ENCODE measurements at places on chromosomes 3 and 15.

- no peak for DNase-seq
- no peak overlapping the region for H3K27ac ChIP-seq
- peaks cover 18% of the 10 kb centered on the region for H3K4me1 ChIP-seq
- H3K27me3 ChIP-seq, result no peaks in the 10 kb centered on the region
Observed at GRCh38 chr15:74840851-74841775, 1.8 kb downstream of the ULK3 start.

- H3K4me3 ChIP-seq, result no peak overlapping the region
- no peaks in the 10 kb centered on the region for H3K36me3 ChIP-seq
- H3K27me3 ChIP-seq, result no peaks in the 10 kb centered on the region
- peaks cover 18% of the 10 kb centered on the region for H3K4me1 ChIP-seq
- DNase-seq, result no peak
- no peak overlapping the region for H3K27ac ChIP-seq
Observed at GRCh38 chr15:68788264-68788624, 32.5 kb downstream of the ANP32A start.

- H3K27me3 ChIP-seq, result peaks cover 7% of the 10 kb centered on the region
- H3K4me1 ChIP-seq, result peaks cover 15% of the 10 kb centered on the region
- no peak for DNase-seq
- no peak overlapping the region for H3K4me3 ChIP-seq
- H3K27ac ChIP-seq, result no peak overlapping the region
Observed at GRCh38 chr3:14406336-14406735, 3.9 kb downstream of the SLC6A6 start.

GRCh38 chr15:88571852-88572259, 25.4 kb upstream of the DET1 start:
- no peaks in the 10 kb centered on the region for H3K36me3 ChIP-seq
- H3K27me3 ChIP-seq, result no peaks in the 10 kb centered on the region
- no peak for DNase-seq
- H3K27ac ChIP-seq, result no peak overlapping the region
- H3K4me3 ChIP-seq, result no peak overlapping the region

- no peaks in the 10 kb centered on the region for H3K27me3 ChIP-seq
- no peaks in the 10 kb centered on the region for H3K36me3 ChIP-seq
- peak; percentile 24 for DNase-seq
- H3K4me3 ChIP-seq, result no peak overlapping the region
Observed at GRCh38 chr15:35697549-35698299, 151.8 kb upstream of the DPH6 start.

- no peak overlapping the region for H3K27ac ChIP-seq
- H3K4me3 ChIP-seq, result no peak overlapping the region
- no peaks in the 10 kb centered on the region for H3K36me3 ChIP-seq
- DNase-seq, result no peak
- no peaks in the 10 kb centered on the region for H3K27me3 ChIP-seq
Observed at GRCh38 chr15:98077186-98077585, 116.7 kb downstream of the ARRDC4 start.

GRCh38 chr15:95371664-95372063, 958.8 kb upstream of the NR2F2 start:
- no peak overlapping the region for H3K4me3 ChIP-seq
- peaks cover 4% of the 10 kb centered on the region for H3K36me3 ChIP-seq
- DNase-seq, result no peak
- peaks cover 7% of the 10 kb centered on the region for H3K4me1 ChIP-seq
- no peak overlapping the region for H3K27ac ChIP-seq

GRCh38 chr3:72515941-72516340, 332.3 kb downstream of the SHQ1 start:
- no peaks in the 10 kb centered on the region for H3K36me3 ChIP-seq
- H3K4me3 ChIP-seq, result no peak overlapping the region
- DNase-seq, result no peak
- H3K27ac ChIP-seq, result no peak overlapping the region
- peaks cover 5% of the 10 kb centered on the region for H3K4me1 ChIP-seq
- no peaks in the 10 kb centered on the region for H3K27me3 ChIP-seq

- no peak overlapping the region for H3K4me3 ChIP-seq
- no peak for DNase-seq
- no peaks in the 10 kb centered on the region for H3K4me1 ChIP-seq
- H3K36me3 ChIP-seq, result no peaks in the 10 kb centered on the region
- H3K27me3 ChIP-seq, result no peaks in the 10 kb centered on the region
- H3K27ac ChIP-seq, result no peak overlapping the region
Observed at GRCh38 chr3:13376091-13376490, 44.0 kb downstream of the NUP210 start.

DNA sequence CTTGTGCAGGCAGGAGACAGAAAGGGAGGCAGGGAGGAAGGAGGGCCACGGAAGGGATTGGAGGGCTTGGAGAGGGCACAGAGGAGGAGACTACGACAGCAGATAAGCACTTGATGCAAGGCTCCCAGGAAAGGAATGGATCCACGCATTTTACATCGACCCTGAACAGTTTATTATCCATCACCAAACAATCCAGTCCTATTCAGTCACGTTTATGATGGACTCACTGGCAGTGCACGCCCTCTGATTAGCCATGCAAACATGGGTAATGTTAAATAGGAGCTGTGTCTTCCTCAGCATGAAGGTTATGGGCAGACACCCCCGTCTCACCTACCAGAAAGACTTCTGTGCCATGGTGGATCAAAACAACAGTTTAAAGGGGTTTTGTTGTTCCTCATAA, 80.2 kb upstream of the SNRK start:
- no peak overlapping the region for H3K27ac ChIP-seq
- H3K36me3 ChIP-seq, result no peaks in the 10 kb centered on the region
- no peak overlapping the region for H3K4me3 ChIP-seq
- H3K27me3 ChIP-seq, result no peaks in the 10 kb centered on the region

GRCh38 chr15:27358751-27359434, 387.9 kb downstream of the GABRG3 start:
- DNase-seq, result peak; percentile 75
- no peak overlapping the region for H3K27ac ChIP-seq
- H3K4me3 ChIP-seq, result no peak overlapping the region
- no peaks in the 10 kb centered on the region for H3K4me1 ChIP-seq
- H3K27me3 ChIP-seq, result no peaks in the 10 kb centered on the region

GRCh38 chr3:57160076-57160764, 4.9 kb downstream of the IL17RD start:
- H3K27me3 ChIP-seq, result peaks cover 78% of the 10 kb centered on the region
- peak overlapping the region; percentile 66 for H3K27ac ChIP-seq
- peaks cover 80% of the 10 kb centered on the region for H3K4me1 ChIP-seq
- peak overlapping the region; percentile 22 for H3K4me3 ChIP-seq
- peak; percentile 37 for DNase-seq

- H3K4me3 ChIP-seq, result no peak overlapping the region
- H3K27me3 ChIP-seq, result peaks cover 28% of the 10 kb centered on the region
- H3K27ac ChIP-seq, result no peak overlapping the region
- DNase-seq, result no peak
Observed at GRCh38 chr3:62462788-62463187, 89.4 kb upstream of the FEZF2 start.

- no peaks in the 10 kb centered on the region for H3K4me1 ChIP-seq
- H3K36me3 ChIP-seq, result no peaks in the 10 kb centered on the region
- no peak for DNase-seq
- H3K27me3 ChIP-seq, result no peaks in the 10 kb centered on the region
Observed at GRCh38 chr3:17125738-17126442, 241.1 kb downstream of the PLCL2 start.

GRCh38 chr3:151101270-151101969, 16.0 kb downstream of the MED12L start:
- no peaks in the 10 kb centered on the region for H3K36me3 ChIP-seq
- no peaks in the 10 kb centered on the region for H3K27me3 ChIP-seq
- no peak overlapping the region for H3K27ac ChIP-seq
- H3K4me1 ChIP-seq, result peaks cover 13% of the 10 kb centered on the region

DNA sequence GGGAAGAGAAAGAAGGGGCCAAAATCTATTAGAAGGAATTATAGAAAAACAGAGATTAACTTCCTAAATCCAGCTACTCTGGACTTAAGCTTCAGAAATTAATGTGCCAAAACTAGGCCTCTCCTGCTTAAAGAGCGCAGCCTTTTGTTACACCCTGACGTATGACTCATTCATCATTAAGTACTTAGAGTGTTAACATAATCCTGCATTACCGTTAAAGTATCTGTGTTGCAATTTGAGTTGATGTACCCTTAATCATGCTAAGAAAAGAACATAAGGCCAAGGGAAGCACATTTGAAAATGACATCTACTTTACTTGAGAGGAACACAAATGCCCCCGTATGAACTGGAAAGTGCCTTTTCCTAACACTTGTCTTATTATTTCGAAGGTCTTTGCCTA, 7.9 kb downstream of the HTR3D start:
- no peak overlapping the region for H3K4me3 ChIP-seq
- no peak for DNase-seq
- no peaks in the 10 kb centered on the region for H3K27me3 ChIP-seq
- H3K27ac ChIP-seq, result no peak overlapping the region

DNA sequence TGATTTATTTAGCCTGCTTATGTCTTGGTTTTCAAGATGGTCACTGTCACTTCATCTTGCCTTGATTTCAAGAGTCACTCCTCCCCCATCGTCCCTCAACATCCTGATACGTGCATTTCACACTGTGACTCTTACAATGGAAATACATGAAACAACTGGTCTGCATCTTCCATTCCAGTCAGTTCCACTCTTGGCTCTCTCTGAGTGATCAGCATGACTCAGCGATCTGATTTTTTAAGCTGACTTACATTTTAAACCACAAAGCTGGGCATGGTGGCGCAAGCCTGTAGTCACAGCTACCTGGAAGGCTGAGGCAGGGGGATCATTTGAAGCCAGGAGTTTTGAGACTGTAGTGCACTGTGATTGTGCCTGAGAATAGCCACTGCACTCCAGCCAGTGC, 271.2 kb upstream of the ROPN1 start:
- no peaks in the 10 kb centered on the region for H3K27me3 ChIP-seq
- DNase-seq, result no peak
- H3K27ac ChIP-seq, result no peak overlapping the region

DNA sequence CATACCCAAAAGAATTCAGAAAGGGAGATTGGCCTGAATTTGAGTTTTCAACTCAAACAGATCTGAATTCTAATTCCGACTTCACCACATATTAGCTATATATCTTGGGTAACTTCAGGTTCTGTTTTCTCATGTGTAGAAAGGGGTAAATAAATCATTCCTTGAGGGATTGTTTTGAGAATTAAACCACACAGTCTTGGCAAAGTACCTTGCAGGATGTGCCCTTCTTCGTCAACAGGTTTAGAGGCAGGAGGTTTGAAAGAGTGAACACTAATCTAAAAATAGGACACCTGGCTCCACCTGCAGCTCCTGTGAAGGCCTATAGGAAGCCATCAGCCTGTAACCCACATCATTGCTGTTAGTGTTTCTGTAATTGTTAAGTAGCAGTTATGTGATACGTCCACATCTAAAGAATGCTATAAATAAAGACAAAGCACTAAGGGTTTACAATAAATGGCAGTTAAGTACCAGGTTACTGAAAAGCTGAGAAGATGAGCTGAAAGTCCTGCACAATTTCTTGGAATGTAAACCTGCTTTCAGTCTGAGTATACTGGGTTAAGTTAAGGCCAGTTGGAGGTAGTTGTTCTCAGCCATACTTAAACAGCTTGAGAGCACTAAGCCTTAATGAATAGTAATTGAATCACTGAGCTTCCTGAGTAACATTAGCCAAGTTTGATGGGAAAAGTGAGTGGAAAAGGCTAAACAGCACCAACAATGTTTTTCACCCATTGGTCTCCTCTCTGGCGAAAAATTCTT, 6.0 kb downstream of the CCDC80 start:
- peak; percentile 64 for DNase-seq
- no peak overlapping the region for H3K4me3 ChIP-seq
- peaks cover 56% of the 10 kb centered on the region for H3K4me1 ChIP-seq
- no peaks in the 10 kb centered on the region for H3K36me3 ChIP-seq

GRCh38 chr3:173936316-173936715, 538.8 kb downstream of the NLGN1 start:
- peaks cover 32% of the 10 kb centered on the region for H3K4me1 ChIP-seq
- DNase-seq, result no peak
- H3K36me3 ChIP-seq, result no peaks in the 10 kb centered on the region
- H3K27ac ChIP-seq, result no peak overlapping the region
- no peak overlapping the region for H3K4me3 ChIP-seq

GRCh38 chr3:152505926-152506325, 237.2 kb downstream of the MBNL1 start:
- H3K27me3 ChIP-seq, result no peaks in the 10 kb centered on the region
- no peak overlapping the region for H3K27ac ChIP-seq
- no peaks in the 10 kb centered on the region for H3K36me3 ChIP-seq
- H3K4me1 ChIP-seq, result no peaks in the 10 kb centered on the region
- DNase-seq, result no peak

DNA sequence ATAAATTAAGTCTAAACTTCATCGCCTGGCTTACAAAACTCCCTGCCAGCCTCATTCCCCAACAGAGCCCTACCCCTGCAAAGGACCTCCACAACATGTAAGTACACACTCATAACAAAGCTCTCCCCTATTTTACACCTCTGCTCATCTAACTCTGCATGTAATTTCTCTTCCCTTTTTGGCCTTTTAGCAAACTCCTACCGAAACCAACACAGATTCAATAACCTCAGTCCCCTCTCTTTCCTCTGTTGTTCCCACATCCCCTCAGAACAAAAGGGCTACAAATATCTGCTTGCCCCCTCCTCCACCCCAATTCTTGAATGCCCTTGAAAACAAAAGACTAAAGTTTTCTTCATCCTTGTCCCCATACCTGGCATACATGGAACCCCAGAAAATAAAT, 662 bp downstream of the UBL7 start:
- no peaks in the 10 kb centered on the region for H3K36me3 ChIP-seq
- DNase-seq, result no peak

- H3K4me1 ChIP-seq, result peaks cover 61% of the 10 kb centered on the region
- no peaks in the 10 kb centered on the region for H3K36me3 ChIP-seq
- DNase-seq, result peak; percentile 39
- H3K27ac ChIP-seq, result peak overlapping the region; percentile 63
- peak overlapping the region; percentile 8 for H3K4me3 ChIP-seq
Observed at GRCh38 chr15:57213862-57214261, 162.4 kb upstream of the CGNL1 start.

- DNase-seq, result no peak
- peaks cover 8% of the 10 kb centered on the region for H3K4me1 ChIP-seq
- H3K4me3 ChIP-seq, result no peak overlapping the region
Observed at GRCh38 chr15:62841269-62841628, 201.3 kb upstream of the TPM1 start.

- H3K36me3 ChIP-seq, result no peaks in the 10 kb centered on the region
- H3K27ac ChIP-seq, result no peak overlapping the region
- no peaks in the 10 kb centered on the region for H3K27me3 ChIP-seq
Observed at GRCh38 chr3:176415661-176416295, 781.5 kb downstream of the TBL1XR1 start.

GRCh38 chr3:179872842-179873241, 163.9 kb downstream of the PEX5L start:
- no peaks in the 10 kb centered on the region for H3K36me3 ChIP-seq
- no peak overlapping the region for H3K4me3 ChIP-seq
- H3K4me1 ChIP-seq, result peaks cover 16% of the 10 kb centered on the region
- H3K27ac ChIP-seq, result no peak overlapping the region
- H3K27me3 ChIP-seq, result no peaks in the 10 kb centered on the region

GRCh38 chr3:133570937-133571320, 2.6 kb upstream of the CDV3 start:
- H3K27me3 ChIP-seq, result no peaks in the 10 kb centered on the region
- H3K36me3 ChIP-seq, result no peaks in the 10 kb centered on the region
- peaks cover 13% of the 10 kb centered on the region for H3K4me1 ChIP-seq

Data from neural progenitor cell (in vitro differentiated cells).